ENCODE measurements at places on chromosomes 4 and X. TPM values are rescaled to one million over a fixed set of nuclear protein-coding genes. Genes with fewer than 3 reads are reported as not detected.

The UGT2B15 gene
- total RNA-seq: 0.25 TPM

The ARHGAP36 gene
- 0.09 TPM for total RNA-seq

The FOXP3 gene
- total RNA-seq: 0.39 TPM

The TRIM61 gene
- 2.8 TPM for total RNA-seq

The POLA1 gene
- 27.4 TPM for total RNA-seq

DNA sequence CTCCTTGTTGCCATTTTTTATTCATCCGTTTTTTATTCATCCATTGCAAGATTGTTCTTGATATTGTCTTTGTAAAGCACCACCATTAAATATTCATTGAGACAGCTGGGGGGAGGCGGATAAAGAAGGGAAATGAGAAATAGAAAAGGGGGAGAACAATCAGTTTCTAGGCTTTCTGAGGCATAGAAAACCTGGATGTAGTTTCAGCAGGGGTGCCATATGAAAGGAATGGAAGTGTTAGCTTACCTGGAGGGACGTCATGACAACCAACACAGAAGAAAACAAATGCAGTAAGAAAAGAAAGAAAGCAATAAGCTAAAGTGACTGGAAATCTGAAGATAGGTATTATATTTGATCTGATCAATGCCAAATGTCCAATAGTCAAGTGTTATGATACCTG lies 276.1 kb downstream of the GASK1B start:
- peak overlapping the region; percentile 61 for H3K27ac ChIP-seq
- DNase-seq: no peak
- H3K4me1 ChIP-seq: peaks cover 40% of the 10 kb centered on the region
- H3K27me3 ChIP-seq: no peaks in the 10 kb centered on the region
- H3K4me3 ChIP-seq: no peak overlapping the region

GRCh38 chrX:1453395-1453783 lies 680 bp upstream of the ASMTL start:
- no peak overlapping the region for H3K27ac ChIP-seq
- peak overlapping the region; percentile 75 for H3K4me3 ChIP-seq
- no peaks in the 10 kb centered on the region for H3K4me1 ChIP-seq
- DNase-seq: no peak
- peaks cover 18% of the 10 kb centered on the region for H3K36me3 ChIP-seq
- no peaks in the 10 kb centered on the region for H3K27me3 ChIP-seq

DNA sequence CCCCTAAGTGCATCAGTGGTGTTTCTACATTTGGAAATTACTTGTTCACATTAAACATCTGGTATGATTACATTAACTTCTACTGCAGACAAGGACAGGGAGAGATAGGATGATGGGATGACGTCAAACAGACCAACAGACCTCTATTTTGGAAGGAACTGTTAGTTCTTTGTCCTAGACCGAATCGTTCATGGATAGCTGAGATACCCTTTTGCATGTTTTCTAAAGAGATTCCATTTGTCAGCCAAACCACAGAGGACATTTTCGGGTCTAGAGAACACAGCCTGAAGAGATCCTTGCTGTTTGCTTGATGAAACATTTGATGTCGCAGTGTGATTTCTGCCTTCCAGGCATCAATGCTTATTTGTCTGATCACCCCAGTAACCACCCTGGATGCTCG lies 27.7 kb downstream of the CHST7 start:
- no peak for DNase-seq
- no peak overlapping the region for H3K4me3 ChIP-seq
- H3K36me3 ChIP-seq: peaks cover 8% of the 10 kb centered on the region
- peaks cover 8% of the 10 kb centered on the region for H3K4me1 ChIP-seq
- no peaks in the 10 kb centered on the region for H3K27me3 ChIP-seq
- no peak overlapping the region for H3K27ac ChIP-seq

DNA sequence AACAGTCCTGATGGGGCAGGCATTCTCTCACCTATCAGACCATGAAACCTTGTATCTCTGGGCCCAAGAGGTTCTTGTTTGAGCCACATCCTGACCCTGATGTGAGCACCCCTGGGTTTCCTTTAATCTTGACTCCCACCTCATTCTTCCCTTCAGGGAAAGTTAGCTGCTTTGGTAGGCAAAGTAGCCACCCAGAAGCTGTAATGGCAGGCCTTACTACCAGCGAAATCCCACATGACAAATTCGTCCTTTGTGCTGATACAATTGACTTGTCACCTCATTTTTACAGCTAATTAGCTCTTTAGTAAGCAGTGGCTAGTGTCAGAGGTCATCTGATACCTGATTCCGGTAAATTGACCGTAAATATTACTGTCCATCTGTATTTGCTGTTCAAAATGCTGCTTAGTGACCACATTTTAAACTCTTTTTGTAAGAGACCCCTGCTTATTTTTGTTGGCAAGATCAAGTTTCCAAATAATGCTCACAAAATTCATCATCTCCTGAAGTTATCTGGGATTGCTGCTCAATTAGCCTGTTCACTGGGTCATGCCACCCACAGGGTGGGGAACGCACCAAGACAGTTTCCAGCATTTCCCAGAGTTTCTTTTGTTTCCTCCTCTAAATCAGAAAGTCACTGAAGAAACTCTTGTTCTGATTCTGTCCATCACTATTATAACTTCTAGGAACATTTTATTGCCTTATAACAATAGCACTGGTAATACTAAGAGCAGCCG lies 329.7 kb downstream of the GPAT3 start:
- H3K4me1 ChIP-seq: peaks cover 15% of the 10 kb centered on the region
- no peaks in the 10 kb centered on the region for H3K27me3 ChIP-seq
- no peak overlapping the region for H3K4me3 ChIP-seq
- H3K27ac ChIP-seq: no peak overlapping the region

- peak overlapping the region; percentile 20 for H3K4me3 ChIP-seq
- peak; percentile 56 for DNase-seq
- 0 out of 2 replicates have a peak, but pooled peaks cover 3% of the 10 kb centered on the region for H3K36me3 ChIP-seq
- H3K4me1 ChIP-seq: peaks cover 11% of the 10 kb centered on the region
Measured at GRCh38 chr4:122364700-122365404, 14.0 kb upstream of the ADAD1 start.

- no peak for DNase-seq
- no peak overlapping the region for H3K27ac ChIP-seq
- peaks cover 46% of the 10 kb centered on the region for H3K36me3 ChIP-seq
- no peaks in the 10 kb centered on the region for H3K4me1 ChIP-seq
- no peak overlapping the region for H3K4me3 ChIP-seq
Measured at GRCh38 chr4:10816571-10816970, 132.0 kb upstream of the CLNK start.

- no peaks in the 10 kb centered on the region for H3K36me3 ChIP-seq
- H3K4me3 ChIP-seq: peak overlapping the region; percentile 84
- H3K4me1 ChIP-seq: peaks cover 30% of the 10 kb centered on the region
- peak; percentile 41 for DNase-seq
Measured at GRCh38 chr4:153465615-153466080, 512 bp upstream of the TMEM131L start.
